PC-3 (cell line): ENCODE measurements at places on chromosomes 7 and 10. TPM values are rescaled to one million over a fixed set of nuclear protein-coding genes. Genes with fewer than 3 reads are reported as not detected.

GRCh38 chr10:101835362-101835761, 8.2 kb downstream of the KCNIP2 start:
- DNase-seq: no peak

Gene ADARB2
- not detected in 2 replicates for total RNA-seq

- no peak for DNase-seq
Observed at GRCh38 chr7:132244903-132245480, 331.3 kb downstream of the PLXNA4 start.

DNA sequence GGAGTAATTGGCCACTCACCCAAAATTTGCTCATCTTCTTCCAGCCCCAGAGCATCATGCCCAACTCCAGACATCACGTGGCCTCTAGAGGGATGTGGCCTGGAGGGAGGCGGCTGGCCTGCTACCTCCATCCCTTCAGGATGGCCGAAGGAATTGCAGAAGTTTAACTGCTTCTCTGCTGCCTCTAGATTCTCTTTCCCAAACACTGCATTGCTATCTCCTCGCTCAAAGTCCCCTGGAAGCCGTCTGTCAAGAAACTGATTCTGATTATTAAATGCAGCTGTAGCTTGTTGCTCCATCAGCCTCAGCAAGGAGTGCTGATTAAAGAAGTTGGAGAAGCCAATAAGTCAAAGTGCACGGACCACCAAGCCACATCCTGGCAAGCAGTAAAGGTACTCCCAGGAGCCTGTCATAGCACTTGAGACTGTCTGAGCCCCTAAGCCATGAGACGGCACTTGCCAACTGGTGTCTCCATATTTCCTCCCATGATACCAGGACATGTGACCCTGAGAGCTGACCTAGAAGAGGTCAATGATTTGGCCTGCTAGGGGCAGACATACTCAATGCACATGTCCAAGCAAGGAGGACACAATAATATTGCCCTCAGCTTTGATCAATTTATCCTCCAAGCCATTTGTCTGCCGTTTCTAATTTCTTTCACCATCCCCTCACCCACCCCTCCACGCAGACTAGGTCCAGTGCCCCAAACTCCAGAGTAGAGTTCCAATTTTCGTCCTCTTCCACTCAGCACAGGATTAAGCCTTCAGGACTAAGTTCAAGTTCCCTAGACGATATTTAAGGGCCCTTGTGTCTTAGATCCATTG, 84.2 kb downstream of the TBXAS1 start:
- no peak for DNase-seq

DNA sequence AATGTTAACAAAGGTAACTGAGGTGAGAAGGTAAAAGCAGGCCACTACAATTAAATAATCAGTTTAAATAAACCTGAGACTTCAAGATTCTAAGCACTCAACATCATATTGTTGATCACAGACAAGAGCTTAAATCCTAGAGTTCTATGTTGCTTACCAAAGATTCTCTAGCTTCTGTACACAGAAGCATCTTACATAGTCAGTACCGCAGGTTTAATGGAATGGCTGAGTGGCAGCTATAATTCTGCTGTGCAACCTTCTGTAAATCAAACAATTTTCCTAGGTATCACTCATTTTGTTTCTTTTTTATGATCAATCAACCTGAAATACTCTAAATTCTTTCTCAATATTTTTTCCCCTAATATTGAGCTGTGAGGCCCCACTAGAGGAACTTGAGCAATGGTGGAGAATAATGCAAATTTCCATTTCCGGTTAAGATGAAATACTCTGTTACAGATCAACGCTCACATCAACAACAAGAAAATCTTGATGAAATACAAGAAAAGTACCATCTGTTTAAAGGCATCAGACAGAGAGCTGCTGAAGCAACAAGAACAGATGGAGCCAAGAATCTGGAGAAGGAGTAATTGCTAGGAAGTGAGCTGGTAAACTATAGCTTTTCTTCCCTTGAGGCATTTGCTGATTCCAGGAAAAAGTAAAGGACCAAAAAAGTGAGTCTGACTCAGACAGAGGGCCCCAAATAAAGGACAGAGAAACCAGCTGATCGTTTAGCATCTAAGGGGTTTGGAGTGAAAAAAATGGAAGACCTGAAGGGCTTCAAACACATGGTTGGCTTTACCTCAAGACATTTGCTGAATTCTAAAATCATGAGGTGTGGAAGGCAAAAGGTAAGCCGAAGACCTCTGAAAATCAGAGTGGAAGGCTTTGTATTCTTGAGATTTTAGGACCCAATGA, 22.6 kb downstream of the PNPLA8 start:
- DNase-seq: no peak

- DNase-seq: no peak
Observed at GRCh38 chr7:67619175-67619574, 622.5 kb downstream of the TYW1 start.

Gene SPDYE1
- total RNA-seq: not detected in 2 replicates

Gene PRTFDC1
- total RNA-seq: 9.7 and 10.2 TPM in 2 replicates

- no peak for DNase-seq
Observed at GRCh38 chr10:43055217-43055616, 21.7 kb upstream of the RET start.

GRCh38 chr7:140364819-140365218, 33.5 kb downstream of the SLC37A3 start:
- no peak for DNase-seq

Gene PRLHR
- total RNA-seq: not detected in 2 replicates

- no peak for DNase-seq
Observed at GRCh38 chr7:95482424-95482823, 3.3 kb upstream of the ASB4 start.
